CD8-positive, alpha-beta memory T cell (primary cell): ENCODE measurements at places on chromosomes 12 and 14. TPM values are rescaled to one million over a fixed set of nuclear protein-coding genes. Genes with fewer than 3 reads are reported as not detected.

GLIPR1L2 gene
- polyA plus RNA-seq = 0.92 TPM

NEDD1 gene
- 32.9 TPM for polyA plus RNA-seq

TBC1D30 gene
- not detected for polyA plus RNA-seq

CPNE6 gene
- not detected for polyA plus RNA-seq

FOXA1 gene
- not detected for polyA plus RNA-seq

CFAP251 gene
- polyA plus RNA-seq = not detected

CMTM5 gene
- not detected for polyA plus RNA-seq

GPR68 gene
- 22.7 TPM for polyA plus RNA-seq

LUM gene
- polyA plus RNA-seq = not detected

BEGAIN gene
- polyA plus RNA-seq = 0.26 TPM

NKX2-1 gene
- not detected for polyA plus RNA-seq

RTL1 gene
- not detected for polyA plus RNA-seq

TAS2R13 gene
- polyA plus RNA-seq = not detected

CCT2 gene
- polyA plus RNA-seq = 141 TPM

REP15 gene
- not detected for polyA plus RNA-seq

ARID2 gene
- polyA plus RNA-seq = 12.9 TPM

FANCM gene
- polyA plus RNA-seq = 4.6 TPM

TSHR gene
- not detected for polyA plus RNA-seq

SOX5 gene
- not detected for polyA plus RNA-seq

RERG gene
- not detected for polyA plus RNA-seq

GNB3 gene
- polyA plus RNA-seq = not detected

ITGB7 gene
- 292 TPM for polyA plus RNA-seq

ACVRL1 gene
- polyA plus RNA-seq = not detected

BDKRB1 gene
- polyA plus RNA-seq = not detected

CCDC77 gene
- polyA plus RNA-seq = 5.9 TPM

TSFM gene
- polyA plus RNA-seq = 32.6 TPM

KRT79 gene
- not detected for polyA plus RNA-seq

GZMB gene
- polyA plus RNA-seq = 78.6 TPM

ARHGAP9 gene
- polyA plus RNA-seq = 181 TPM

TAS2R46 gene
- not detected for polyA plus RNA-seq

CEBPE gene
- not detected for polyA plus RNA-seq

IL22 gene
- polyA plus RNA-seq = not detected

GPR137C gene
- polyA plus RNA-seq = not detected

MGP gene
- not detected for polyA plus RNA-seq

HOXC11 gene
- not detected for polyA plus RNA-seq

ASPG gene
- not detected for polyA plus RNA-seq

OASL gene
- polyA plus RNA-seq = 21.2 TPM

SAMD4A gene
- polyA plus RNA-seq = not detected

CLIP1 gene
- 27.3 TPM for polyA plus RNA-seq

SPIC gene
- not detected for polyA plus RNA-seq

OR6C68 gene
- polyA plus RNA-seq = not detected

COX8C gene
- not detected for polyA plus RNA-seq

KCNA1 gene
- not detected for polyA plus RNA-seq

CELA1 gene
- polyA plus RNA-seq = 0.71 TPM

STXBP6 gene
- not detected for polyA plus RNA-seq

FOXN4 gene
- polyA plus RNA-seq = not detected

DHRS2 gene
- polyA plus RNA-seq = not detected

ADAM21 gene
- polyA plus RNA-seq = 0.12 TPM

C12orf60 gene
- 0.95 TPM for polyA plus RNA-seq

TMTC2 gene
- 0.13 TPM for polyA plus RNA-seq

ARMH4 gene
- polyA plus RNA-seq = 1.2 TPM

MYF5 gene
- polyA plus RNA-seq = not detected

SYNDIG1L gene
- not detected for polyA plus RNA-seq

PIANP gene
- 0.77 TPM for polyA plus RNA-seq
